Right ventricle myocardium superior (tissue), 1 donor: ENCODE measurements at places on chromosomes 4 and X.

DNA sequence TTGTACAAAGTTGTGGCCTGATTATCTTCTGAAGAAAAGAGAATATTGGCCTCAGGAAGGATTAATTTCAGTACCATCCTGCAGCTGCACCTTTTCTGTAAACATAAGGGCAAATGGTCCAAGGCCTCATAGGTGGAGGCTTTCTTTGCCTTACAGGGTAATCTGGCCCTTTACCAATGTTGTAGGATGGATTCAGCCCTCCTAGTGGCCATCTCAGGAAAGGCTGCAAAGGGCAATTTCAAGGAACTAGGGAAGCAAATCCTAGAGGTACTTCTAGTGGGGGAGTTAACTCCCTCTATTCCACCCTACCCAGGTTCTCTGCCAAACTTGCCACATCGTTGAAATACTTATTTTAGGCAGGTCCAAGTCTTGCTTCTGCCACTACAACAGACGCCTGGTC, 57.6 kb downstream of the UGT2B11 start:
- DNase-seq: no peak

DNA sequence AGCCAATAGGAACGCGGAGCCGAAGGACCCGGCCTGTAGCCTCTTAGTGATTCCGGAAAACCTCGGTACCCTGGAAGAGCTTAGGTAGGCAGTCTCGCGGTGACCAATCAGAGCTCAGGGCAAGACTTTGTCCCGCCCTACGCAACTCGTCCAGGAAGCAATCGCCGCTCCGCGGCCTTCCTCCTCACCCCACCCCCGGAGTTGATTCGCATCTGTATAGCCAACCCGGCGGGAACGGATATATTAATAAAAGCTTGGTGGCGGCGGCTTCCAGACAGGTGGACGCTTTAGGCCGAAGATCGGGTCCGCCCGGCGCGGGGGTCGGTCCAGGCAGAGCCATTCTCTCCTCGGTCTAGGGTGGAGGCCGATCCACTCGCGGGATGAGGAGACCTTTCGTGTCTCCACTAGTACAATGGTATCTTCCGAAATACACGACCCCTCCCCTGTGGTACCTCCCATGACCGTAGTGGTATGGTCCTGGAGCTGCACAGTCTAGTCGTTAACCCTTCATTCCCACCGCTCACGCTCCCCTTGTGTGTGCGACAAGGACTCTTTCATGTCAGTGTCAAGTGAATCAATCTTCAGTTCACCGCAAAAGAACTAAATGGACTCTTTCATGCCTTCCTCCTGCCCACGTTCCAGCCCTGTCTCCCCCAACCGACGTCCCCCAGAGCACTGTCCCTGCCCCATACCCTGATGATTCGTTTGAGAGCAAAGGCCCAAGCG, 24.2 kb upstream of the GLOD5 start:
- peak; percentile 93 for DNase-seq

GRCh38 chrX:39261446-39262147, 460.3 kb downstream of the MID1IP1 start:
- DNase-seq: no peak

DNA sequence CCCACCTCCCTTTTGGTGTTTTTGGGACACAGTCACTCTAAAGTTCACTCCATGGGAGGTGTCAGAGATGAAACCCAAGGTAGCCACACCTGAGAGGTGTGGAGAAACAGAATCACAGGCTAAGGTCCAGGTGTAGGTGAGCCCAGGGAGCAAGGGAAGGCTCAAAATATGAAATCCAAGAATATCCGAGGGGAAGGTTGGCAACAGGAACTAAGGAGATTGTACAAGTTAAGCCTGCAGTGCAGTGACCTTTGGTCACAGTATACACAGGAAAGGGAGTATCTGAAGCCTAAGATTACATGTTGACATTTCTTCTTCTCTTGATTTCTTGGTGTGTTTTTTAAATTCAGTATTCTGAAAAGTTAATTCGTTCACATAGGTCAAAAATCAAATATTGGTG, 46.5 kb downstream of the PHF8 start:
- no peak for DNase-seq

- no peak for DNase-seq
Measured at GRCh38 chr4:1631136-1631535, 53.0 kb downstream of the FAM53A start.

DNA sequence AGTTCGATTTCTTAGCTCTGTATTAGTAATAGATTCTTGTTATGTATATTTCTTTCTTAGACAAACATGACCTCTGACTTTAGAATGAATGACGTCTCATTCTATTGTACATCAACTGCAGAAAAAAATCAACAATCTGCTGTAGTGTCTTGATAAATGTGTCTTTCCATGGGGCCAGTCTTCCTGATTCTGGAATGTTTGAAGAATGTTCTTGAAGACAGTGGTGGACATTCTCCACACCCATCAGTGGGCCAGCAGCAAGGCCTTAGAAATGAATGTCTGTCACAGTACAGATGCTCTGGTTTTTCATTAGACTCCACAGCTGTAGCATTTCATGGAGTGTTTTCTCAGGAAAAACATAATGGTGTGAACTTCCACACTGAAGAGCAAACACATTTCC, 63.2 kb upstream of the FAM47B start:
- no peak for DNase-seq

DNA sequence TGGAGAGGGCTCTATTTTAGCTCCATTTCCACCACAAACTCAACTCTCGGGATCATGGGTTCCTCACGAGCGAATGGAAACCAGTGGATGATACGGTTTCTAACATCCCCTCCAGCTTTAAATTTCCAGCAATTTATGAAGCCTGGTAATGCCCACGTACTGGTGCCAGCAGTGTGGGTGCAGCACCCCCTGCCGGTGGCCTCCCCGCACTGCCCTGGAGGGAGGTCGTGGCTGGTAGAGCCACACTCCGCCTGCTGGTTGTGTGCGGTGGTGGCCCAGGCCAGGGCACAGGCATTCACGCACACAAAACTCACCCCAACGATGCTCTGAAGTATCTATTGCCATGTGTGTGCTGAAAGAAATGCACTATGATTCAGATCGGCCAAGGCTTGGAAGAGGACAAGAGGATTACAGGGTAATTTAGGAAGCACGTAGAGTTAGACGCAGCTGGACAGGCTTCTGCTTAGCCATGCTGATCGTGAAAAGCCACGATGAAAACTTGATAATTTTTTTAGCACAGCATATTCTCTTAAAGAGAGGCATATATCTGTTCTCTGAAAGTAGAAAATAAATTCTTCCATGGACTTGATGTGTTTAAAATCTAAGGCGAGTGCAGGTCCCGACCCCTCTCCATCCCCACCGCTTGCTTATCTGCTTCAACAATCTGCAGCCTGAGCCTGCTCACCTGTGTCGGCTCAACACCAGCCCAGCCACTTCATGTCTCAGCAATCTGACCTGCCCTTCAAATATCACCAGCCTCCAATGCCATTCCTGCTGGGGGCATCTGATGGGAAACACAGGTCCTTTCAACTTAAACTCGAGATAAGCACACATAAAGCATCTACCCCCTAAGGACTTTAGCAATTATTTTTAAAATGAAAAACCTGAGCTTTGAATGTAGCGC, 59.1 kb downstream of the SCD5 start:
- DNase-seq: peak; percentile 78

DNA sequence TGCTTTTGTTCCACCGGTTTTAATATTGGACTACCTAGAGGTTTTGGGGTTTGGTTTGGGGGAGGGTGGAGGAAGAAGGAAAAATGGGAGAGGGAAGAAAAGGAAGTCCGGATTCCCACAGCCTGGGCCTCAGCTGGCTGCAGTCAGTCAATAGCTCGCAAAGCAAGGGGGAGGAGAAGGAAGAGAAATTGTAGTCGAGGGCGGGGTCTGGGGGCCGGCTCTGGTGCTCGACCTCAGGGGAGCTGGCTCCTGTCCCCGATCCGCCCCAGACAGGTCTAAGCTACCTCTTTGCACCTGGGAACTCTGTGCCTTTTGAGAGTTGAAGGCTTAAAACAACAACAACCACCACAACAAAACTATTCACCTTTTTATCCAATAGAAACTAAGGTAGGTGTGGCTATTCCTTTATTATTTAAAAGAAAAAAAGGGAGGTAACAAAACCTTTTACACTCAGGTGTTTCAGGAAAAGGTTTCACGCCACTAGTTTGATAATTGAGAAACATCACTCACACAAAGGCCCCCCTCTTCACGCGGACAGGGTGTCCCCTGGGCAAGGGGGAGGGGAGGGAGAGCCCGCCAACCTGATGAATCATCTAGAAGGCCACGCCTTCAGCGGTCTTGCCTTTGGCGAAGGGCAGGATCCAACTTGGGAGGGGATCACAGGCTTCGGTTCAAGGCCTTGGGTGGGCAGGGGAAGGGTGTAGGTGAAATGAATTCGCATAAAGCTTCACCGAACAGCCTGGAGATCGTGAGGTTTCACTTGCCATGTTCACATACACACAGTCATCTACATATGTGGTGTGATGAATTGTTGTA, 1.6 kb upstream of the LNX1 start:
- DNase-seq: peak; percentile 44

DNA sequence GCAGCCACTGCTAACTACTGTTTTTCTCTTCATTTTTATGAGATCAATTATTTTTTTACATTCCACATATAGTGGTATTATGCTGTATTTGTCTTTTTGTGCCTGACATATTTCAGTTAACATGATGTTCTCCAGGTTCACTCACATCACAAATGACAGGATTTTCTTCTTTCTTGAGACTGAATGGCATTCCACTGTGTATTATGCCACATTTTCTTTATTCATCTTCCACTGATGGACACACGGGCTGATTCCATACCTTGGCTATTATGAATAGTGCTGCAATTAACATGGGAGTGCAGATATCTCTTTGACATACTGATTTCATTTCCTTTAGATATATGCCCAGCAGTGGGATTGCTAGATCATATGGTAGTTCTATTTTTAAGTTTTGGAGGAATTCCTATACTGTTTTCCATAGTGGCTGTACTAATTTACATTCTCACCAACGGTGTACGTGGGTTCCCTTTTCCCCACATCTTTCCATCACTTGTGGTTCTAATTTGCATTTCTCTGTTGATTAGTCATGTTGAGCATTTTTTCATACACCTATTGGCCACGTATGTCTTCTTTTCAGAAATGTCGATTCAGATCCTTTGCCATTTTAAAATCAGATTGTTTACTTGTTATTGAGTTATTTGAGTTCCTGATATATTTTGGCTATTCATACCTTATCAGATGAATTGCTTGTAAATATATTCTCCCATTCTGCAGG, 14.9 kb upstream of the ZCCHC4 start:
- DNase-seq: no peak

DNA sequence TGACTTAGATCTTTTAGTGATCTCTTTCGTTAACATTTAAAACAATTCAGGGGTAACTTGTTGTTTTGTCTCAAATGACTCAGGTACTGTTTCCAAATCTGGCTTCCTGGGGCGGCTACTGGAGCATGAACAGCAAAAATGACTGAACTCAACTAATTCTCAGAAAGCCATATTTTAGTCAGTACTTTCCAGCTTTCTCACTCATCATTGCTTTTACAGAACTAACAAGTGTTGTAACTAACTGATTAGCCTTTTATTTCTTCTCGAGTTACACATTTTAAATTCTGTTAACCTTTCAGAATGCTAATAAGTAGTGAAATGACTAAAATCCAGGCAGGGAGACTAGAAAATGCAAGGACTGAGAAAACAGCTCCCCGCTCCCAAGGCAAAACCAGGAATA, 55.3 kb downstream of the JADE3 start:
- no peak for DNase-seq

- DNase-seq: no peak
Measured at GRCh38 chr4:184103527-184104264, 114.0 kb downstream of the ENPP6 start.

DNA sequence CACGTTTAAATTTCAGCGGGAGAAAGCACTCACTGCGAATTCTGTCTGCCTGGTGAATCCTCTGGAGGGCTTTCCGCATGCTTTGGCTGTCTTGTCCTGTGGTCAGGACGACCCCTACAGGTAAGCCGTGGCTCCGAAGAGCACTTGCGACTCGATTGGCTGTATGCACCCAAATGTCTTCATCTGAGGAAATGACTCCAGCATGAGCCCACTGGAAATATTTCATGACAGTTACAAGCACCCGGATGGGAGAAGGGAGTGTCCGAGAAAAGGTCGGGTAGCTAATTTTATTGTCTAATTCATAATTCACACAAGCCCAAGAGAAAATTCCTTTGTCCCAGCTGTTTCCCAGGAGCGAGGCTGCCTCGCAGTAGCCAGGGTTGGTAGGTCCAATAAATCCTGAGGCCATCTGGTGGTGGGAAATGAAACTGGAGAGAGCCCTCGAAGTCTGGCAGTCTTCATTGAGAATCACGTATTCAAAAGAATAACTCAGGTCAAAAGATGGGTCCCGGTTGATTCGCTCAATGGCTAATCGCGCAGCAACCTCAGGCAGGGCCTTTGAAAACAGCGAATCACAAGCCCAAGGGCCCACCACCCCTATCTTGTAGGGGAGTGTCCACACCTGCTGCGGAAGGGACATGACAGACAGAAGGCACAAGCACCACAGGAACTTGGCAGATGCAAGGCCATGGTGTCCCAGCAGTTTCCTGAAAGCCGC, 6.6 kb downstream of the GUCY2F start:
- DNase-seq: no peak

DNA sequence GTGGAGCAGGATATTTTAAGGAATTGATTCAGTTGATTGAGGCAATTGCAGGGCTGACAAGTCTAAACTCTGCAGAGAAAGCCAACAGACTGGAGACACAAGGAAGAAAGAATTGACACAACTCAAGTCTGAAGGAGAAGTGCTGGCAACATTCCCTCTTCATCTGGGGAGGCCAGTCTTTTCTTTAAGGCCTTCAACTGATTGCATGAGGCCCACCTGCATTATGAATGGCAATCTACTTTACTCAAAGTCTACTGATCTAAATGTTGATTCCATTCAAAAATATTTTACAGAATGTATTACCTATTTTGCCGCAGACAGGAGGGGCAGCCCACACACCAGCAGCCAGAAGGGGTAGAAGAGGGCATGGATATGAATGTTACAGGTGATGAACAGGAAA, 425.2 kb downstream of the PCDH10 start:
- DNase-seq: no peak

DNA sequence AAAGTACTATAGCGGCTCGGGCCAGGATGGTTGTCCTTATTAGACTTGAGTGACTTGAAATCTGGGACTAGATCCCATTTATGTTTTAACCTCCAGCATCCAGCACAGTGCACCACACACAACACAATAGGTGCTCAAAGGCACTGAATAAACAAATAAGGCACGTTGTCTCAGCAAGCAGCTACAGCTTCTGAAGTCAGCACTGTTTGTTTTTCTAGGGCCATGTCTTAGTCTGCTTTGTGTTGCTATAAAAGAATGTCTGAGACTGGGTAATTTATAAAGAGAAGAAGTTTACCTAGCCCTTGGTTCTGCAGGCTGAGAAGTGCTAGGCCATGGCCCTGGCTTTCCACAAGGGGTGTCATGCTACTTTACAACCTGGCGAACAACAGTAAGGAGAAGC, 102.1 kb upstream of the LNX1 start:
- no peak for DNase-seq

DNA sequence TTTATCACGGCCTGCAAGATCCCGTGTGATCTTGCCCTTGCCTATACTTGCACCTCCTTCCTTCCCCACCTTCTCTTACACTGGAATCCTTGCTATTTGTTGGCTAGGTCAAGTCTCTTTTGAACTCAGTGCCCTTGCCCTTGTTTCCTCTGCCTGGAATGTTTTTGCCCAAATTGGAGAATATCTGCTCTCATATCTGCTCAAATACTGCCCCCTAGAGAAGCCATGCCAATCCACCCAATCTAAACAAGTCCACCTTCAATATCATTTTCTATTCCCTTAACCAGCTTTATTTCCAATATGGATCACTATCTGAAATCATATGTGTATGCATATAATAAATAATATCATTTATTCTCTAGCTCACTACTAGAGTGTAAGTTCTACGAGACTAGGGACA, 1044.2 kb upstream of the FTHL17 start:
- no peak for DNase-seq

GRCh38 chr4:141102367-141102766, 30.9 kb downstream of the RNF150 start:
- no peak for DNase-seq
